ENCODE measurements at places on chromosomes 7 and 10.

DNA sequence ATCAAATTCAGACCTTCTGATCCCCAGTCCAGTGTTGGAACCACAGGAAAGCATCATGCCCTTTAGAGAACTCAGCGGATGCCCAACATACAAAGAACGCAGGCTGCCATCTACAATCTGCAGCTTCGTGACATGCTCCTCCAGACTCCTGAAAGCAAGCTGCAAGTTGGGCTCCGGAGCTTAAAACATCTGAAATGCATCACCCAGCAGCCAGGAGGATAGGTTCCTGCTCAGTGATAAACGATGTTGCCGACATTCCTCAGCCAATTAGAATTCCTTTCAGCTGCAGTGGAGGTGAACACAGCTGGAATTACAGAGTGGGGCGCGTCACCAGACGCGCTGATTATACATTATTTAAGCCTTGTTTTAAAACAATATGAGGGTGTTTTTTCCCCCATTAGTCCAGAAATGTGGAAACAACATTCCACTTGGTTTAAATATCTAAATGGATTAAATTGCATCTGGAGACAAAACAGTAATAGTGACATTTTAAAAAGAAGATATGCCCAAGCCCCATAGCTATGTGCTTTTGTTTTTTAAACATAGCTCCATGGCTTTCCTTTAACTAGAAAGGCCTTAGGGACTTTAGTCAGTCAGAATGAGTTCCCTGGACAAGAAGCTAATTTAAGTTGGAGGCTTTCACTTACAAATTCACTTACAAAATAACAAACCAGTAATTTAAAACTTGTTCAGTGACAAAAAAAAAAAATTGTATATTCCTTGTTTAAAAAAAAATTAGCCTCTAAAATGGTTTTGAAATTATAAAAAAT, 6.3 kb downstream of the SMURF1 start:
- DNase-seq, result no peak

DNA sequence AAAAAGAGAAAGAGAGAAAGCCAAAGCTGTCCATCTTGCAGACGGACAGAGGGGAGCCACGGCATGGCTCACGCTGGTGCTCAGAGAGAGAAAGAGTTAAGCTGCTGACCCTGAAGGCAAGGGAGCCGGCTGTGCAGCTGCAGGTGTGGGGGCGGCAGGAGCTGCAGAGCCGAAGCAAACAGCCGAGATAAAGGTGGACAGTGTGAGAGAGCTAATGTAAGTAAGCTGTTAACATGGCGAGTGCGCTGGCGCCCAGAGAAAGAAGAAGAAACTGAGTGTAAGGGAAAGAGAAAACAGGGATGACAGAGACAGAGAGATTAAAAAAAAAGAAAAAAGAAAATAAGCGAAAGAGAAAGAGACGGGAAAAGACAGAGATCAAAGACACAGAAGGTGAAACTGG, 18.2 kb downstream of the COL17A1 start:
- DNase-seq, result no peak

DNA sequence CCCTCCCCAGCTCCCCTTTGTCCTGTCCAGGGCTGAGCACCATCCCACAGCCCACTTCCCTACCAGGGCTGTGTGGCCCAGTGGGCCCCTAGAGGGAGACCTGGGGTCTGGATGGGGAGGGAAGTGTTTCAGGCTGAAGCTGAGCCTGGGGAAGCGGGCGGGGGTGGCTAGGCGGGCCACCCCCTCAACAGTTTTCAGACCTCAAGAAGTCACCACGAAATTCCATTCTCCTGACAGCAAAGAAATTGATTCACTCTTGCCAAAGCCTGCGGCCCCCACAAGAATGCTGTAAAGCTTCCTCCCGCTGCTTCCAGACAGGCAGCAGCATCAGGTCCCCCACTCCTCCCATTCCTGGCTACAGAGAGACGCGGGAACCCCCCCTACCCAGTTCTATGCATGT, 2.5 kb upstream of the LFNG start:
- DNase-seq, result no peak

DNA sequence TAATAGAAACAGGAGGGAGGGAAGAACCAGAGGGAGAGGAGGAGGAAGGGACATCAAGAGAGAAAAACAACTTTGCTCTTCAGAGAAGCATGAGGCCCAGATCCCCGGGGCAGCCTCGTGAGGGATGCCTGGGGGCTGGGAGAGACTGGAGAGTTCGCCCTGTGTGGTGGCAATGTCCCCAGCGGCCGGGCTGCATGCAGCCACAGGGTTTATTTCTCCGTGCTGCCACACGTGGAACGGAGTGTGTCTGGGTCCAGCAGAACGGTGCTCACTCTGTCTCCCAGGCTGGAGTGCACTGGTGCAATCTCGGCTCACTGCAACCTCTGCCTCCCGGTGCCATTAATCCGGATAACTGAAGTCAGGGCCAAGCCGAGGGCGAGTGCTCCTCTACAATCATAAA, 257.7 kb downstream of the ACTR3B start:
- no peak for DNase-seq

- DNase-seq, result no peak
Observed at GRCh38 chr10:36578306-36578705, 547.1 kb upstream of the ANKRD30A start.

DNA sequence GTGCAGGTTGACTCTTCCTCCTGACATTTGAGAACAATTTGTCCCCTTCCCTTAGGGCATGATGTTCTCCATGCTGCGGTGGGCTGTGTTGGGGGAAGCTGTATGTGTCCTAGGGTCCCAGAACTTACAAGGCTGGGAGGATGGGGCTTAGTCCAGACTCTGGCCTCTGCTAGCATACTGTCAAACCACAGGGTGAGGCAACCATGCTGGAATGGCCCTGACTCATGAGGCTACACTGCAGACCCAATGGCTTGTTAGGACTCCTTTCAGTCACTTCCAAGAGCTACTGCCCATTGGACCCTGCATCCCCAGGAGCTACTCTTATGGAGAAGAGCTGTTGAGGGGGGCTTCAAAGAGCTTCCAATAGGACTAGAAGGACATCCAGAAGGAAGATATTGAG, 20.1 kb upstream of the FAM170B start:
- DNase-seq, result no peak

- no peak for DNase-seq
Observed at GRCh38 chr7:90262438-90262837, 17.5 kb downstream of the CFAP69 start.

DNA sequence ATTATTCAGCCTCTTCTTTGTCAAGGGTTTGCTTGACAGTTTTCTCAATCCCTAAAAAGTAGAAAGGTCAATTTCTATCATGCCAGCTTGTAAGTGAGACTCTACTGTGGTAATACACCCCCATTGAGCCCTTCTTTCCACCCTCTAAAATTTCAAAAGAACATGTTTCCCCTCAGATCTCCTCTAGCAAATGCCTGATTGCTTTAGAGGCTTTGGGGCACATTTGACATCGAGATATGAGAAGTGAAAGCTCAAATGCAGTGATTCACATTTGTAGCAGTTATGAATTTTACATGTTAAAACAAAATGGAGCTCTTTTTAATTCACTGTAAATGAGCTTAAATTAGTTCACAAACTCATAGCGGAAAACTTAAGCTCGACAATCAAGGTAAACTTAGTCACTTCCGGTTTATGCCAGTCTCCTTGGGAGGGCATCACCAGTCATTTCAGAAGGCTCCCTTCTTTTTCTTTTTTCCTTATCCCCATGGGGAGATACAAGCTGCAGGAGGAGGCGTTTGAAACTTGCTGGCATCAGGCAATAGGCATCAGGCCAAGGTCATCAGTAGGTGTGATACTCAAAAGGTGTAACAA, 55.3 kb upstream of the ADO start:
- DNase-seq, result no peak

DNA sequence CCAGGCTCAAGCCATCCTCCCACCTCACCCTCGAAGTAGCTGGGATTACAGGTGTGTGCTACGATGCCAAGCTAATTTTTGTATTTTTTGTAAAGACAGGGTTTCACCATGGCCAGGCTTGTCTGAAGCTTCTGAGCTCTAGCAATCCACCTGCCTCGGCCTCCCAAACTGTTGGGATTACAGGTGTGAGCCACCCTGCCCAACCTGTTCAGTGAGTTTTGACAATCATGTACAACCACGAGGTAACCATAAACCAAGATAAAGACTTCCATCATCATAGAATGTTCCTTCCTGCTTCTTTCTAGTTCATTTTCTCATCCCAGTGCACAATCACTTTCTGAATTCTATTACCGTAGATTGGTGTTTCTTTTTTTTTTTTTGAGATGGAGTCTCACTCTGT, 30.5 kb upstream of the MKRN1 start:
- no peak for DNase-seq

GRCh38 chr10:24340883-24341282, 131.9 kb downstream of the KIAA1217 start:
- no peak for DNase-seq

DNA sequence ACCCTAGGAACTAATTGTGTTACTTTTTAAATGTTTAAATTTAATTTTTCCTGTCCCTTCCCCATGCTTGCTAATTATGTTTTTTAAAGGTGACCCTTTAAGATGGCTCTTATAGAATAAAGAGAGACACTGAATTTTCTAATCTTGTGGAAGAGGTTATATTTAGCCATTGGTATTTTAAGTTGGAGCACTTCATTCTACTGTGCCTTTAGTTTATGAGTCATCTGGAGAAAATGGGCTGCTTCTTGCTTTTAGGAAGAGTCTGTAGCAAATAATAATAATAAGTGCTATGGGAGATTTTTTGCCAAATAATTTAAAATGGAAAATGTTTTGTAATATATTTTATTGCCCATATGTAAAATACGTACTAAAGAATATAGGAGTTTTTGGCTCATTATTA, 139.7 kb downstream of the ADK start:
- DNase-seq, result no peak

DNA sequence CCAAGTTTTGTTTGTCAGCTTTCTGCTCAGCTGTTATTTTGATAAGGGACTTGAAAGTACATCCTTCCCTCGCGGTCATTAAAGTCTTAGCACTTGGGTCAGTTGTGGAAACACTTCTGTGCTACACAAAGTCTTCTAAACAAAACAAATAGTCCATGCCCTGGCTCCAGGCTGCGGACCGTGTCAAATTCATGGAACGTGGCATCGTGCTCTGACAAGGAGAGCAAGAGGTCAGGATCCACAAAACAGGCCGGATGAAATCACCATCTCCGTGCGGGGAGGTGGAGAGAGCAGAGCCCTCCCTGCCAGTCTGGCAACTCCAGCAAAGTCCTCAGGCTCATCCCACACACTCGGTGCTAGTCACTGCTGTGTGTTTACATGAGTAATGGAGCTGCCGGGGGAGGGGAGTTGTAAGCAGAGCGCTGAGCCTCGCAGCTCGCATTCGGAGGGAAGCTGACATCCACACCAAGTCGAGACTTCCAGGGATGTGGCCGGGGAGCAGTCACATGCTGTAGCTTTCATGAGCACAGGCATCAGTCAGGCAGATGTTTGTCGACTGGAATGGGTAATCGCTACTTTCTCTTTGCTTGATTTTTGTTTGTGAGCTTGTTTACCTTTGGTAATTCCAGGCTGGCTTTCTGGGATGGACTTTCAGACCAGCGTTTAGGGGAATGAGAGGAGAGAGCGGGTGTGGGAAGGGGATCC, 147.6 kb downstream of the ARID5B start:
- peak; percentile 84 for DNase-seq

- DNase-seq, result no peak
Observed at GRCh38 chr7:85055906-85056305, 130.9 kb downstream of the SEMA3D start.

DNA sequence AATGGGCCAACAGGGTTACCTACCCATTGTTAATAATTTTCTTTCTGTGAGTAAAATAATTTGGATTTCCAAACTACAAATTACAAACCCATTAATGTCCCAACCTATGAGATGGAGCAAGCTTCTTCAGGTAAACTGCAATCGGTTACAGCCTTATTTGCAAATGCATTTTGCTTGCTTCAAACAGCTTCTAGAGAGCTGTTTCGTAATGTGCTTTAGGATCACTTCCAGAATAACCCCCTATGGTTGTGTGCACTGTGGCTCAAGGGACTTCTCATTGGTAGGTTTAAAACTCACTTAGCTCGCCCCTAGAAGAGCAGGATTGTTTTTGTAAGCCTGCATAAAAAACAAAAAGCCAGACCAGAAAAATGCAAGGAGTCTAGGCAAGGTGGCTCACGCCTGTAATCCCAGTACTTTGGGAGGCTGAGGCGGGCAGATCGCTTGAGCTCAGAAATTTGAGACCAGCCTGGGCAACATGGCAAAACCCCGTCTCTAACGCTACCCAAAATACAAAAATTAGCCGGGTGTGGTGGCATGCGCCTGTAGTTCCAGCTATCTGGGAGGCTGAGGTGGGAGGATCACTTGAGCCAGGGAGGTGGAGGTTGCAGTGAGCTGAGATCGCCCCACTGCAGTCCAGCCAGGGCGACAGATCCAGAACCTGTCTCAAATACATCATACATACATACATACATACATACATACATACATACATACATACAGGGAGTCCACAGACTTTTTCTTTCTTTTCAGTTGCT, 3.3 kb upstream of the MAP3K8 start:
- no peak for DNase-seq

DNA sequence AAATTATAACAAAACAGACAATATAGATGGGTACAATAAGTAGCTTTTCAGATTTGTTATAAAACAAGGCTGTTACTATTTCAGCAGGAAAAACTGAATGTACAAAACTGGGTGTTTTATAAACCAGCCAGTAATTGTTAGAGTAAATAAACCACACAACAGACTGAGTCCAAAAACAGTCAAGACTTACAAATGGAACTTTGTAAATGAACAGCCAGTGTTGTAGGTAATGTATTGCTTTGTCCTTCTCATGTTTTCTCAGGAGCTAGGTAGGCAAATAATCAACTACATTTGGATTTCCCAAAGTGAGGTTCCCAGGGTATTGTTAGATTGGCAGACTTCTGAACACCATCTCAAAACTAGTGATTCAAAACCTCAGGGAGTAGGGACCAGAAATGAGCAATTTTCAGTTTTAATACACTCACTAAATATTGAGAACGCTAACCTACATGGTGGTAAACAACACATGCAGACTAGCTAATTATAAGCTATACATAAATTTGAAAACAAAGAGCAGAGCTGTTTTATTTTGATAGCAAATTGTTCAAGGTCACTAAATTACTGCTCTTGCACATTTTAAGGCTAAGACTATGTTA, 36.2 kb downstream of the HERPUD2 start:
- no peak for DNase-seq

GRCh38 chr7:140526214-140526613, 46.9 kb upstream of the MKRN1 start:
- no peak for DNase-seq

DNA sequence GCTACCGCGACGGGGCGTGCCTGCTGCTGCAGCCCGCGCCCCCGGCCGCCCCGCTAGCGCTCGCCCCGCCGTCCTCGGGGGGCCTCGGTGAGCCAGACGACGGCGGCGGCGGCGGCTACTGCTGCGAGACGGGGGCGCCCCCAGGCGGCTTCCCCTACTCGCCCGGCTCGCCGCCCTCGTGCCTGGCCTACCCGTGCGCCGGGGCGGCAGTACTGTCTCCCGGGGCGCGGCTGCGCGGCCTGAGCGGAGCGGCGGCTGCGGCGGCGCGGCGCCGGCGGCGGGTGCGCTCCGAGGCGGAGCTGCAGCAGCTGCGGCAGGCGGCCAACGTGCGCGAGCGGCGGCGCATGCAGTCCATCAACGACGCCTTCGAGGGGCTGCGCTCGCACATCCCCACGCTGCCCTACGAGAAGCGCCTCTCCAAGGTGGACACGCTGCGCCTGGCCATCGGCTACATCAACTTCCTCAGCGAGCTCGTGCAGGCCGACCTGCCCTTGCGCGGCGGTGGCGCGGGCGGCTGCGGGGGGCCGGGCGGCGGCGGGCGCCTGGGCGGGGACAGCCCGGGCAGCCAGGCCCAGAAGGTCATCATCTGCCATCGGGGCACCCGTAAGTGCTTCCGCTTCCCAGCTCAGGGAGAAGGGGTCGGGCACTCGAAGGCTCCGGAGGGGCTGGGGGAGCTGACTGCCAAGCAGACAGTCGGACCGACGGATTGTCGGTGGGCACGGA, 761 bp downstream of the PTF1A start:
- no peak for DNase-seq

GRCh38 chr10:31004611-31005193, 27.0 kb downstream of the ZNF438 start:
- DNase-seq, result no peak

Data from activated CD4-positive, alpha-beta T cell treated with anti-CD3 and anti-CD28 coated beads for 4 hours (primary cell).